ENCODE measurements at places on chromosomes 6 and 20. TPM values are rescaled to one million over a fixed set of nuclear protein-coding genes. Genes with fewer than 3 reads are reported as not detected.

- peak; percentile 56 for DNase-seq
These were observed 681 bp downstream of the DIDO1 start for GRCh38 chr20:62925420-62926228.

DNA sequence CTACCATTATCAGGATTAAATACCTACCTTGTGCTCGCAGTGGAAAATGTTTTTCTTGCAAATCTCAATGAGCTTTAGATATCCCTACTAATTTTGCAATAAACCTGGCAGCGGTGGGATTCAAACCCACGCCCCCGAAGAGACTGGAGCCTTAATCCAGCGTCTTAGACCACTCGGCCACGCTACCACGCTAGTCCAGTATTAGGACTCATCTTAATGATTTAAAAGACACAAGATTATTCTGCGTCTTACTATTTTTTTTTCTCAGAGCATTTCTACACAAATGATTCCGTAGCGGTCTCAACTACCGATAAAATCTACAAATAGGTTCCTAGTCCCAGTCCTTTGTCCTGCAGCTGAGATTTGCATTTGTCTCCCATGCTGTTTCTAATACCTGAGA lies 35.2 kb upstream of the ZSCAN23 start:
- no peak for DNase-seq

GRCh38 chr6:101730954-101731353 lies 337.4 kb downstream of the GRIK2 start:
- no peak for DNase-seq

Gene SLC26A8
- total RNA-seq: not detected

Gene SLC22A3
- total RNA-seq: 1.3 TPM
